Cortex of kidney (tissue), 1 donor: ENCODE measurements at places on chromosomes 7 and 10.

GRCh38 chr7:78073609-78074382 lies 275.2 kb downstream of the PHTF2 start:
- no peak for DNase-seq

GRCh38 chr10:78547397-78547796 lies 513.7 kb downstream of the RPS24 start:
- no peak for DNase-seq

DNA sequence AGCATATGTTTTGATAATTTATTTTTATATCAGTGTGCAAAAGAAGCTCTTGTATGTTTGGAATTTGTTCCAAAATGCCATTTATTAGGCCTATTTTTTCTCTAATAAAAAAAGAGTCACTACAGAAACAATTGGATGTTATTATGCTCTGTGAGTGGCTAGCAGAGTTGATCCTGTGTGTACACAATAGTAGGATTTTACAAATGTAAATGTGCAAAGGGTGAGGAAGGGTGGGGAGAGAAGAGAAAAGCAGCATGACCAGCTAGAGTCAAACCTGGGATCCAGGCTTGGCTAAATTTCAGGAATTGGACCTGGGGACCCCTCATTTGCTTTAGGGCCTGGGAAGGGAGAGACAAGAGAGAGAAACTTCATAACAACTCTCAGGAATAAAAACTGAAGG lies 32.5 kb downstream of the SEMA3A start:
- no peak for DNase-seq

DNA sequence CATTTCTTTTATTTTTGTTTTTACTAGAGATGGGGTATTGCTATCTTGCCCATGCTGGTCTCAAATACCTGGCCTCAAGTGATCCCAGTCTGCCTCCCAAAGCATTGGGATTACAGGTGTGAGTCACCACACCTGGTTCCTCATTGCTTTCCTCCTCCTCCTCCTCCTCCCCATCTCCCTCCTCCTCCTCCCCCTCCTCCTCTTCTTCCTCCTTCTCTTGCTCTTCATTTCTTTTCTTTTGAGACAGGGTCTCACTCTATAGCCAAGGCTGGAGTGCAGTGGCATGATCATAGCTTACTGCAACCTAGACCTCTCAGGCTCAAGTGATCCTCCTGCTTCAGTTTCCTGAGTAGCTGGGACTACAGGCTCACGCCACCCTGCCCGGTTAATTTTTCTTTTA lies 22.2 kb downstream of the LRRC20 start:
- DNase-seq: no peak

GRCh38 chr7:32670110-32671025 lies 175.1 kb downstream of the AVL9 start:
- no peak for DNase-seq

DNA sequence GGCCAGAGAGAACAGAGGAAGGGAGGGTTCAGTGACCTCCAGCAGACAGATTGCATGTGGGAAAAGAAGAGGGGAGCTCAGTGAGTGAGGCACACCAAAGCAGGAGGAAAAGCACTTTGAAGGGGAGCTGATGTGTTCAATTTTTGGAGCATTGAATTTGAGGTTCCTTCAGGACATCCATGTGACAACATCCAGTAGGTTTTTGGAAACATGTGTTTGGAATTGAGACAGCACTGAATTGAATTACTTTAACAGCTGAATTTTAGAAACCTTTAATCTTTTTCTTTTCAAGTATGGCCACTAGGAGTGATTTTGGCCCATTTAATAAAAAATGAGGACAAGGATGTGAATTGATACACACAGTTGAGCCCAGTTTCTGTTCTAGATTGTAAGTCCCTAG lies 101.8 kb upstream of the SEC61G start:
- DNase-seq: no peak

DNA sequence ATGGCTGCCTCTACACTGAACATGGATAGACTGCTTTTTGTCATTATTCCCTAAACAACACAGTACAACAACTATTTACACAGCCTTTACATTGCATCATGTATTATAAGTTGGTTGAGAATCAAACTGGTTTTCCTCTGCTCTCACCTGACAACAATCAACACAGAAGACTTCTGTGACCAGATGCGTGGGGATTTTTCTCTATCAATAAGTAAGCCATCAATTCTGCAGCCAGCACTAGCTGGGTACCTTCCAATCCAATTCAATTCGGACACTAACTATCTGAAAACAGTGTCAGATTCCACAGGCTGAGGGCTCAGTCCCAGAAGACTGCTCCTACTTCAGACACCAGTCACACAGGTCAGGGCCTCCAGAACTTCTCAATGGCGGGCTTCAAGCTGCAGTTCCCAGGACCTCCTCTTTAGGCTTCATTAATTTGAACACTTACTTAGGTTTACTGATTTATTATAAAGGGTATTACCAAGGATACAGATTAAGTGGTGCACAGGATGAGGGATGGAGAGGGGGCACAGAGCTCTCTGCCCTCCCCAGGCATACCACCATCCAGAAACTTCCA lies 36.4 kb upstream of the ASL start:
- no peak for DNase-seq

DNA sequence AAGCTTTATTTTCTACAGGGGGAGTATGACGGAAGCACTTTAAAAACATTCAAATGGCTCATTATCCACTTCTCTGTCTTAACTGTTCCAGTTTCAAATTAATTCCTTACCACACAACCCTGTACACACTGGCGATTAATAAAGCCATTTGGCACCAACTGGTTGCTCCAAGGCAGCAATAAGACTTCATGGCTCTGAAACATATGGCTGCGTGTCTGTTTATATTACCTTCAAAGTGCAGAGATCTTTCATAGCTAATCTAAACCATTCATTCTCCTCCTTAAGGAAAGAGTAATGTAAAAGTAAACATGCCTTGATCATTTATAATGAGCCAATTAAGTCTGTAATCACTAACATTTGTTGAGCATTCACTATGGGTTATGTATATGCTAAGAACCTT lies 325.7 kb downstream of the PARD3 start:
- DNase-seq: no peak

DNA sequence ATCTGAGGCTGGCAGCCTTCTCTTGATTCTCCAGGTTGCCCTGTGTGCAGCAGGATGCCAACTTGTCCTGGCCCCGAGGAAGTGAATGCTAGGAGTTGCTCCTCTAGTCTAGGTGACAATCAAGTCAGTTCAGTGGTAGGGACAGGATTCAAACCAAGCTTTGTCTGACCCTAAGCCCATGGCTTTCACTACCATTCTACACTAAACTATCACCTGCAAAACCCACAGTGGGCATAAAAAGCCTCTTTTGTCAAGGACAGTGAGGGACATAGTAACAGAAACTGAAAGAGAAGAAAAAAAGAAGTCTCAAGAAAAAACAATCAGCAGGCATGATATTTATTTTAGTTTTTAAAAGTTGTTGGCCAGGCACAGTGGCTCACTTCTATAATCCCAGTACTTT lies 33.5 kb downstream of the KCNMA1 start:
- DNase-seq: no peak

GRCh38 chr7:131540491-131541162 lies 15.8 kb downstream of the PODXL start:
- DNase-seq: no peak

GRCh38 chr10:124461642-124462347 lies at the start of gene LHPP:
LHPP (plus strand) TSS chr10:124461823; CDS start chr10:124461863, 40 bp downstream.
- DNase-seq: no peak

DNA sequence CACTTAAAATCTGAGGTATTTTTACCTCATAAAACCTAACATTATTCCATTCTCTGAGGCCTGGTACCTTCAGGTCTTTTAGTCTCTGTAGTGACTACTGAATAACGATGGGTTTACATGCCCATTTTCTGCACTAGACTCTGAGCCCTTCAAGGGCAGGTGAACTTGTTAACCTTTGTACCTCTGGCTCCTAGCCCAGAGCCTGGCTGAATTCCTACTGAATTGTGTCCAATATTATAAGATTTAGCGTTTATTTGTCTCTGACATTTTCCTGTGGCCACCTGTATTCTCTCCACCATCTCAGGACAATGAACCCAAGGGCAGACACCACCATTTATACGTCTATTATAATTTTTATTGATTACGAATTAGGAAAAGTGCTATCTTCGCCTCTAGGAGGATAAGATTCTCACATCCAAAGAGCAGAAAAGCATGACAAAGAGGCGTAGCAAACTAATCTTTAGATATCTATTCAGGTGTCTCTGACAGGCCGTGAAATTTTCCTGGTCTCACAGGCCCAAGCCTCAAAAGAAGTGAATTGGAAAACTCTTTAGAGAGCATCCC lies 27.9 kb upstream of the HNRNPH3 start:
- DNase-seq: no peak

DNA sequence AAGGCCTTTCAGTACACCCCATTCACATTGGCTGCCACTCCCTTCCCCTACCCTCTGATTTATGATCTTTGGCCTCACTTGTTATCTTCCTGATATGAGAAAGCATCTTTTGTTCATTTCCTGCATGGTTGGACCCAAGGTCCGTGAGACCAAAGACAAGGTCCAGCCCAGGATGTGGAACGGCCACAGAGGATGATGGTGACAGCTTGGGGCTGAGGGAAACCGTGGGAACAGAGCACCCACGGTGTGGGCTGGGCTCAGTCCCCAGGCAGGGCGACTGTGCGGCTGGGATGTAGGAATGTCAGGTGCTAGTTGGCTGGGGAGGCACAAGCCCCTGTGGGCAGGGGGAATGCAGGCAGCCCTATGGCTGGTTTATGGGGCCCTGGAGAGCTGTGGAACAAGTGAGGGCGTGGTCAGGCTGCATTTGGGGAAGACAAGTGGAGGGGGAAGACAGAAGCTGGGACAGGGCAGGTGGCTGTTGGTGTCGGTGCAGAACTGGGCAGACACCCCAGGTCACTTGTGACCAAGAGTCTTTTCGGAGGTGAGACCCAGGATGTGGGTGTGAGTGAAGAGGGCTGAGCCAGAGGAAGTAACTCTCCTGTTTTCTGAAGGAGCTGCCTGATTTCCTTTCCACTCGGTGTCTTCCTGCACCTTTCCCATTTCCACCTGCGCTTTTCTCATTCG lies 51.7 kb upstream of the IGFBP3 start:
- no peak for DNase-seq

GRCh38 chr10:12158111-12158510 lies 28.6 kb downstream of the SEC61A2 start:
- DNase-seq: no peak

DNA sequence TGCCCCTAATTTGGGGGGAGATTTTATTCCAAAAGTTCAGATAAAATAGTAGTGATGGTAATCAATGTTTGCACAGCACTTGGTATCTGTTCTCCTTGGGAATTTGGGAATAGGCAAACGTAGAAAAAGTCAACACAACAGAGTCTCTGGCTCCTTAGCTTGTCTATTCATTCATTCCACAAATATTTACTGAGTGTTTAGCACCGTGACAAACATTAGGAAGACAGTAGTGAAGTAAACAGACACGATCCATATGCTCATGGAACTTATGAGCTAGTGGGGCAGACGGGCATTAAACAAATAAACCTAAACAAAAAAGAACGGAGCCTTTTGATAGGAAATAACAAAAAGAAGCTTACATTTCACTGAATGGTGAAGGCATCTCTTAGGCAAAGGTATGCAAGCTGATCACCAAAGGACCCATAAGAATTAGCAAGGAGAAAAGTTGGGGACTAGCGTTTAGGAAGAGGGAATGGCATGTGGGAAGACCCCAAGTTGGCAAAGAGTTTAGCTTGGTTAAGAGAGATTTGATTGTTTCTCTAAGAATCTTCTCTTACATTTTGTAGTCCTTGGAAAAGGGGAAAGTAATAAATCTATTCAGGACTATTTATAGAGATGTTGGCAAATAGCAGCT lies 243.9 kb upstream of the NPY start:
- DNase-seq: no peak

GRCh38 chr10:132162021-132162531 lies 24.7 kb upstream of the DPYSL4 start:
- DNase-seq: no peak

DNA sequence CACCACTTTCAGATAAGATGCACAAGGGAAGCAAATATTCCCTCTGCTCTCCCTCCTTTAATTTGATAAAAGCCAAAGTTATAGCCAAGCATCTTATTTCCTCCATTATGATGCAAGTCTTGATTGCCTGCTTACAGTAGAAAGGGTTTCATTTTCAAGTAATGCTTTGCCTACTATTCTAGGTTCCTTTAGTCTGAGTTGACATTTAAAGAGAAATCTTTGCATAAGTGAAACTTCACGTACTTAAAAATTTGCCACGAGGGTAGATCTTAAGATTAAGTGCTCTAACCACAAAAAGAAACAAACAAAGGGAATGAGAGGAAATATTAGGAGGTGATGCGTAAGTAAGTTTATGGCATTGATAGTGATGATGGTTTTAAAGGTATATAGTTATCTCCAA lies 78.1 kb upstream of the VWDE start:
- DNase-seq: no peak

GRCh38 chr7:73829921-73830680 lies 695 bp upstream of the CLDN4 start:
- no peak for DNase-seq

DNA sequence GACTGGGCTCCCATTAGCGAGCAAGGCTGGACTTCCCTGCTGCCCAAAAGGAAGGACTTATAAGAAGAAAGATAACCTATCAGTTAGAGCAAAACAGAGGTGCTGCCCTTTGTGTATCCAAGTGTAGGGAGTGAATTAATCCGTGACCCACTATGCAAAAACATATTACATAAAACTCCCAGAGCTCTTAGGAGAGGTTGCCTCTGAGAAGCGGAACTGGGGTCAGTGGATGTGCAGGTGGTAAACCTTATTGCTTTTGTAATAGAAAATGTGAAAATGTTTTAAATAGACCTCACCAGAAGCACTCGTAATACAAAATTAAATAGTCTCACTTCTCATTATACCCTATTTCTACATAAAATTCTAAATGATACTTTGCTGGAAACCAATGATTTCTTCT lies 17.1 kb upstream of the IL6 start:
- no peak for DNase-seq

DNA sequence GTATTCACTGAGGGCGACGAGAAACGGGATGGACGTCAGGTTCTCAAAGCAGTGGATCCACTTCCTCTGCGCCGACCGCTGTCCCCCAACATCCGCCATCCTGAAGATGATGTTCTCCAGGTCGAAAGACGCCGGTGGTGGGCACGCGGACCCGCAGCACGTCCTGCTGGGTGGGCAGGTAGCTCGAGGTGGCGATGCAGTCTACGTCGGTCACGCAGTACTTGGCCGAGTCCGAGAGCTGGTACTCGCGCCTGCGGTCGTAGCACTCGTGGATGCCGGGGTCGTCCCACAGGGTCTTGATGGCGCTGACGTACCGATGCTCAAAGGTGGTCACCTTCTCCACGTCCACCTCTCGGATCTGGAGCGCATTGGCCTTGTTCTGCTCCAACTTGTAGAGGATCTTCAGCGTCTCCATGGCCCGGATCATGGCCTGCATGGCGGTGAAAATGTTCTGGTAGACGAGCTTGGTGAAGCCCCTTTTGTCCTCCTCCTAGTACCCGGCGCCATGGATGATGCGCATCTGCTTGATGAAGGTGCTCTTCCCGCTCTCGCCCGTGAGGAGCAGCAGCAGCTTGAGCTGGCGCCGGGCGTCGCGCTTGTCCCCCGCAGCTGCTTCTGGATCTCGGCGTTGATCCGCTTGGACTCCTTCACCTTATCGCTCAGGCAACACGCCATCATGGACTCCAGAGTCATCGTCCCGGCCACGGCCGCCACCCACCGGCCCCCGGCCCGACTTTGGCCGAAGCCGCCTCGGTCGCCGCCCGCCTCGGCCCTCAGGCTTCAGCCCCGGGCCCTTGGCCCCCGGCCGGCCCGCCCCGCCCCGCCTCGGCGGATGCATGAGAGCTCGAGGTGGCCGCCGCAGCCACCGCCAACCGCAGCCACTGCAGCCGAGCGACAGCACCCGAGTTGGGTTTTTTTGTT lies 122.9 kb upstream of the KCTD7 start:
- DNase-seq: no peak
